Stimulated activated CD4-positive, alpha-beta T cell treated with anti-CD3 and anti-CD28 coated beads, Interleukin-15, amount 100 ng/mL, for 1 hour (primary cell): ENCODE measurements at places on chromosomes 5 and 9.

DNA sequence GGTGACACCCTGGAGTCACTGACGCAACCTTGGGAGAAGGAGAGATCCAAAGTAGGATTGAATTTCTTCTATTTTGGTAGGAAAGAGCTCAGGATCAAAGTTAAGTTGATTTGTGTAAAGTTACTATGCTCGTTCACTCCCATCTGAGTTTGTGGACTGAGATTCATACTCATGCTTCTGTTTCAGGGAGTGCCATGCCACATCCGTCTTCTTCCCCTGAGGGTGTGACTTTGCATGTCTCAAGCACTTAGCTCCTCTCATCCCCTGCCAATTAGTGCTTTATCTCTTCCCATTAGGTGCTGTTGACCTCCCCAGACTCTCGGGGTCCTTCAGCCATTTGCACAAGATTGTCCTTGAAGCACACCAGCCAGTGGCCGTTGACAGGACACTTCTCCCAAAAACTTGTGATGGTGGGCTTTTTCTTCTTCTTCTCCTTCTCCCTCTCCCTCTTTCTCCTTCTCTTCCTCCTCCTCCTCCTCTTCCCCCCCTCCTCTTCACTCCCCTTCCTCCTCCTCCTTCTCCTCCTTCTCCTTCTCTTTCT lies 232.2 kb upstream of the KLF4 start:
- DNase-seq = no peak

GRCh38 chr9:95670122-95670521 lies 153.4 kb upstream of the PTCH1 start:
- no peak for DNase-seq

DNA sequence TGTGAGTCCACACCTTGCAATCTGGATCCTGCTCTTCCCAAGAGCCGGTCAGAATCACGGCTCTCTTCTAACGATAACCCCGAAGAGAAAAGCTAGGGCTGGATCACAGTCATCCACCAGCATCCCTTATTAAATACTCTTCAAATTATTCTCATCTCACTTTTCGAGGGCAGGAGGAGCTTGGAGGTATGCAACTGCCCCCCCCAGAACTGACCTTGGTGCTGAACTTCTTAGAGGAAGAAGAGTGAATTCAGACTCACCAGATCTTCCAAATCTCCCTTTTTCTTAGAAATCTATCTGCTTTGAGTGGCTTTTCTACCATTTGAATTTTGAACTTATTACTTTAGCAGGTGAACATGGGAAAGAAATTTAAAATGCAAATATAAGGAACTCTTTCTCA lies 75.7 kb downstream of the MED10 start:
- no peak for DNase-seq

- DNase-seq = no peak
These were observed 1.8 kb upstream of the KLF4 start for GRCh38 chr9:107491081-107492053.

DNA sequence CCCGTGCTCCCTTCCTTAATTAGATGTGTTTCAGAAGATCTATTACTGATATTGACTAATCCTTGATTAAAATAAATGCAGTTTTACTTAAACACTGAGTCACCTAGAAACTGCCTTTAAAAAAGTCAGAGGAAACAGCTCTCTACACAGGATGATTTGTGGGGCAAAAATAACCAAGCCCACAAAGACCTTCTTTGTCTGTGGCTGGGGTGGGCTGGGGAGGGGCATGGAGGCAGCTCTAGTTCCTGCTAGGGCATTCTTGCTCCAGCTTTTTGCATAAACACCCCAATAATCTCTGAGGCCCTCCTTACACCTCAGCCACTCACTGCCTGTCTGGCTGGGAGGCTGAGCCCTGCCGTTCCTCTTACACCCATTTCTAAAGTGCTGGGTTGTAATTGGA lies 227.6 kb upstream of the DAP start:
- DNase-seq = no peak

GRCh38 chr5:1750469-1750868 lies 49.2 kb downstream of the MRPL36 start:
- no peak for DNase-seq

GRCh38 chr5:37615184-37615583 lies 224.7 kb downstream of the GDNF start:
- no peak for DNase-seq
